ENCODE measurements at places on chromosomes 1 and 21.

- DNase-seq, result peak; percentile 13
These were observed 55.3 kb downstream of the NDUFS5 start for GRCh38 chr1:39081271-39082009.

- no peak for DNase-seq
These were observed 10.8 kb downstream of the NTMT2 start for GRCh38 chr1:170156594-170156993.

- DNase-seq, result no peak
These were observed 20.9 kb downstream of the TMEM53 start for GRCh38 chr1:44653107-44653964.

DNA sequence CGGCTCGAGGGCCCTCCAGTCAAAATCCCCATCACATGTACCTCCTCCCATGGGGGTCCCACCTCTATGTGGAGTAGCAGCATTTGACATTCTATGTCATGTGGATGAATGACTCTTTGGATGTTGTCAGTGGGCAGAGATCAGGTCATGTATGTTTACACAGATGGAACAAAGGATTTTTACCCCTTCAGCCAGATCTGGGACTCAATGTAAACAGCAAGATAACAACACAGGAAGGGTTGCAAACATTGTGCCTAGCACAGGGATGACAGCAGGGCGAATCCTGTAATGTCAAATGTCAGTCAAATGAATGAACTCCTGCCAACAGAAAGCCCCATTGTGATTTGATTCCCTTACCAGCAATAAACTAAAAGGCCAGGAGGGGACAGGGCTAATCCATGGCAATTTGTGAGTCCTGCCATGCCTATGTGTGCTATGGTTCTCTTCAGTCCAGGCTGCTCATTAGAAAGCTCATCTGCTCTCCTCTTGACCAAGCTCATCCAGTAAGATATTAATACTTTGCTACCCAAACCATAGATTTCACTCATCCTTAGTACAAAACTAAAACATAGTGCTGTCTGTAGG, 60.3 kb downstream of the PGBD5 start:
- DNase-seq, result no peak

DNA sequence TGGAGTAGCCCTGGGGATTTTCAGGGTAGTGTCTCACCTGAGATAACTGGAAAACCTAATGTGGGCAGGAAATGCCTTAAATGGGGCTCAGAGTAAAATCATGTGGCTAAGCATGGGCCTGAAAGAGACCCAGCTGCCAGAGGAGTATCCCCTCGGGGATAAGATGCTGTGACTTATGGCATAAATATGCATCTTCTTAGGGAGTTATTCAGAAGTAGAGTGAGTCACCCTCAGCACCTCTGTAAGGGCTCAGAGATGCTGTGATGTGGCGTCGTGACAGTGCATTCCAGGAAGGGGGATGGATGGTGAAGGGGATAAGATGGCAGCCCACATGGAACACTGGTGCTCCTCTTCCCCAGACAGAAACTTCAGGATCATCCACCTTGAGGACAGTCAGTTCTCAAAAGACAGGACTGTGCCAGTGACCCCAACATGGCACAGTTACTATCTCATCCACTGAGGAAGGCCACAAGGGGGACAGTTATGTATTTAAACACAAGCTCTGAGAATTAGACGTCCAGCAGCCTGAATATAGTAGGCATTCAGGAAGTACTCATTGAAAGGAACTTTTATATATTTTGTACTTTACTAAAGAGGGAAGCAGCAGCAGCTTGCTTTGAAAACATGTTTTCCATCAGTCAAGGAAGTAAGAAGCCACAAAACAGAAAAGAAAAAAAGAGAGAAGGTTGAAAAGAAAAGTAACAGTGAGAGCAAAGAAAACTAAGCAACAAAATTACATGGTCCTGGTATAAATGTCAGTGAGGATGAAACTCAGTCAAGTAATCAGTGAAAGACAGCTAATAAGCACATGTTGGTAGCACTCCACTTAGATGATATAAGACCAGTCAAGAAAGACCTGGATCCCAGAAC, 8.3 kb downstream of the IL24 start:
- DNase-seq, result peak; percentile 81

DNA sequence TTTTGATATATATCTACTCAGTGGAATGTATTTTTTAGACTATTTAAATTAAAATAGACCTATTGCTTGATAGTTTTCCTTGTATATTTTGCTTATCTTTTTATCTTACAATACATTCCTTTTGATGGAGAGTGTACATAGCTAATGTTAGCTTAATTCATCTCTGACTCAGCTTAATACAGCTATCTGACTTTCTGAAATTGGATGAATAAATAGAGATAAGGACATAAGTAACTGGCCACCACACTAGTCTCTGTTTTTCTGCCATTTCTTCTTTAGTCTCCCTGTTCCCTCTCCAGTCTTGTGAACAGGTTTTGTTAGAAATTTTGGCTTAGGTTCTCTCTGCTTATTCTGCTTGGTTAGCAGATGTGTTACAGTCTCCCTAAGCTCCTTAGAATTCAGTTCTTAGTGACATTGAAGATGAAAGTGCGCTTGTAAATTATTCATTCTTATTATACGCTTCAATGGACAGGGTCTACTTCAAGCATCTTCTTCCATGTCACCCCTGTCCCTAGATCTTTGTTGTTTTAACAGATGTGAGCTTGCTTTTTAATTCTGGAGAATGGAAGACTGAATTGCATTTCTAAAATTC, 59.6 kb downstream of the XPR1 start:
- no peak for DNase-seq

GRCh38 chr1:200073286-200073637, 45.8 kb downstream of the NR5A2 start:
- no peak for DNase-seq

- DNase-seq, result no peak
These were observed 288.2 kb downstream of the PTPRU start for GRCh38 chr1:29524285-29525065.

DNA sequence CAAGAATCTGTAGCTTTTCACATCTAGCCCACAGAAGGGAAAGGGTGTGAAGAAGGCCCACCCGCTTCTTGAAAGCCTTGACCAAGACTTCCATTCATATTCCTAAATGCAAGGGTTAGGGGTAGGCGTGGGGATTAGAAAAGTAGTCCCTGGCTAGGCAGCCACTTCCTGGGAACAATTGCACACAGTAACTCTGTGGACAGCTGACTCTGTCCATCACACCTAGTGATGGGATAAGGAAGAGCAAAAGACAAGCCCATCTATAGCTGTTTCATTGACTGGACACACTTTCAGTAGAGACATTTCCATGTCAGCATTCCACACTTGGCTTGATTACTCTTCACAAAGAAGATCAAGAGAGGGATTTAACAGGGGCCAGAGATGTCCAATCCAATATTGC, 294.2 kb downstream of the PBX1 start:
- no peak for DNase-seq

- peak; percentile 5 for DNase-seq
These were observed 5.0 kb upstream of the PMVK start for GRCh38 chr1:154941333-154942013.

DNA sequence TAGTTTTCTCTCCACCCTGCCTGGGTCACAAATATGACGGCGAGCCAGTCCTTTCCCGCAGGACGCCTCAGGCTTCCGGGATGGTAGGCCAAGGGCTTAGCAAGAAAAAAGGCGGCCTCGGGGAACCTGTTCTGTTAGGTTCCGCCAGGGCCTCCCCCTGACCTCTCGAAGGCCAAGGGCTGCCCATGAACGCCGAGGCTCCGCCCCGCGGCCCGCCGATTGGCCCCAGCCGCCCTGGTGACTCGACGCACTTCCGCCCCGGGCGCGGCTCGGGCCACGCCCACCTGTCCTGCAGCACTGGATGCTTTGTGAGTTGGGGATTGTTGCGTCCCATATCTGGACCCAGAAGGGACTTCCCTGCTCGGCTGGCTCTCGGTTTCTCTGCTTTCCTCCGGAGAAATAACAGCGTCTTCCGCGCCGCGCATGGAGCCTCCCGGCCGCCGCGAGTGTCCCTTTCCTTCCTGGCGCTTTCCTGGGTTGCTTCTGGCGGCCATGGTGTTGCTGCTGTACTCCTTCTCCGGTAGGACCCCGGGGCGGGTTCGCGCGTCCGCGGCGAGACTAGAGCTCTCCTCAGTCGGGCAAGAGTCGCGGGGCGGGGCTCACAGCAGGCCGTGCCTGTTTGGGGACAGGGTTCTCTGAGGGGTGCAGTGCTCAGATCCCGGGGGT, at the start of gene CD46:
Gene CD46 (plus strand): TSS at position 265 of the 666 bp plus-strand sequence. CDS start 159 bp downstream, at position 424.
- peak; percentile 91 for DNase-seq

GRCh38 chr1:118334506-118334905, 149.5 kb upstream of the SPAG17 start:
- DNase-seq, result no peak

GRCh38 chr1:206903687-206904086, 6.4 kb downstream of the IL24 start:
- DNase-seq, result peak; percentile 20

GRCh38 chr1:182781841-182782586, 7.6 kb upstream of the NPL start:
- peak; percentile 55 for DNase-seq

GRCh38 chr1:110876748-110877341, 3.9 kb downstream of the CD53 start:
- DNase-seq, result no peak

- peak; percentile 77 for DNase-seq
These were observed 382.9 kb upstream of the B3GALT2 start for GRCh38 chr1:193569096-193569982.

- no peak for DNase-seq
These were observed 49.3 kb downstream of the SMYD2 start for GRCh38 chr1:214330222-214330621.

GRCh38 chr1:183812686-183813569, 8.0 kb downstream of the RGL1 start:
- peak; percentile 47 for DNase-seq

GRCh38 chr21:15370462-15370975, 305.7 kb upstream of the NRIP1 start:
- no peak for DNase-seq

GRCh38 chr1:163427279-163427678, 105.5 kb downstream of the NUF2 start:
- no peak for DNase-seq

DNA sequence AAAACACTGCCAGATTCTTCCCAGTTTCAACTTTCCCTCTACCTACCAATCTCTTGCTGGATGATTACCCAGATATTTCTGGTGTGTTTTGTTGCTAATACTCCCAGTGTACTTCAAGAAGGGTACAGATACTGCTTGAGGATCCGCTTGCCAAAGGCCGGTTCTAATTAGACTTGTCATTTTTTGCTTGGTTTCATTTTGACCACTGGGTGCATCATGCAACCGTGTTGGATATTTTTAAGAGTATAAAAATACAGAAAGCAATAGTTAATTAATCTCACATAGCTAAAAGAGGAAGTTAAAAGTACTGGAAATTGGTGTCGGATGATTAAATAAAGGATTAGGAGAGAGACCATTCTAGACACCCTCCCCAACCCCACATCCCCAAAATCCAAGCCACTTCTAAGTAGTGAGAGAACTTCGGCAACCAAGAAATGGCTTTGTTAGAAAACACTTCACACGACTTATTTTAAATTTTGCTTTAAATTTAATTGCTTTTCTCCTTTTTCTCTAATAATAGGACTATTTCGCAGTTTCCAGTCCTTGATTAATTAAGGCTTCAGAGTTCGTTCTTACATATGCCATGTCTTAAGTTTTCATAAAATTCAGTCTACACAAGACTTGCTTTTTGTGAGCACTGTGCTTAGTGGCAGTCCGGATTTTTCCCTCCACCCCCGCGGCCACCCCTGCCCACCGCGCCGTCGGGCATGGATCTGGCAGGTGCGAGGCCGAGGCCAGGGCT, 2.5 kb upstream of the CDKN2C start:
- DNase-seq, result peak; percentile 45

DNA sequence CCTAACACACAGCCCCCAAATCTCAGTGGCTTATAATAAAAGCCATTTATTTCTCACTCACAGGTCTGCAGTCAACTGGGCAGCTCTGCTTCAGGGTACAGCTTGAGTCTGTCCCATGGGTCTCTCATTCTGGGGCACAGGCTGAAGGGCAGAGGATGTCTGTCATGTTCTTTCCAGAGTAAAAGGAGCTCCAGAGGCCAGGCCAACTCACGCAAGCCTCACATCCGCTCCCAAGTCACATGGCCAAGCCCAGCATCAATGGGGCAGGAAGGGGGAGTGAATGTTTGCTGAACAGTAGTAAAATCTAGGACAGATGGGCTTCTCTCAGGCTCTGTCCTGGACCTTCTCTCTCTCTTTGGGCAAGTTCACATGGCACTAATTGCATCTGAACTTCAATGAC, 7.1 kb upstream of the SSBP3 start:
- peak; percentile 66 for DNase-seq

DNA sequence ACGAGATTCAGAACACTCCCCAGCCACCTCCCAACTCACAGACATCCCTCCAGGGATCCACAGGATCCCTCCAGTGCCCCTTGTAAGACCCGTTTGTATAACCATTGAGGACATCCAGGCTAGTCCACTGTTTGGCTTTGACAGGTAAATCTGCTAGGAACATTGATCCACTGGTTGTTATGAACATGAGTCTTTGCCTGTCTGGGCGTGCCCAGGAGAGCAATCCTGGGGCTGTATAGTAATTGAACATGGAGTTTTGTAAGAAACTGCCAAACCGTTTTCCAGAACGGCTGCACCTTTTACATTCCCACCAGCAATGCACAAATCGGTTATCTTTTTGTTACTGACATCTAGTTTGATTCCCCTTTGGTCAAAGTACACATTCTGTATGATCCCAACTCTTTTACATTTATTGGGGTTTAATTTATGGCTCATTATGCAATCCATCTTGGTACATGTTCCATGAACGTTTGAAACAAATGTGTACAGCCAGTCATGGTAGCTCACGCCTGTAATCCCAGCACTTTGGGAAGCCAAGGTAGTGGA, 88.7 kb downstream of the WDR4 start:
- no peak for DNase-seq

GRCh38 chr1:235854347-235854746, 12.4 kb downstream of the LYST start:
- DNase-seq, result no peak

DNA sequence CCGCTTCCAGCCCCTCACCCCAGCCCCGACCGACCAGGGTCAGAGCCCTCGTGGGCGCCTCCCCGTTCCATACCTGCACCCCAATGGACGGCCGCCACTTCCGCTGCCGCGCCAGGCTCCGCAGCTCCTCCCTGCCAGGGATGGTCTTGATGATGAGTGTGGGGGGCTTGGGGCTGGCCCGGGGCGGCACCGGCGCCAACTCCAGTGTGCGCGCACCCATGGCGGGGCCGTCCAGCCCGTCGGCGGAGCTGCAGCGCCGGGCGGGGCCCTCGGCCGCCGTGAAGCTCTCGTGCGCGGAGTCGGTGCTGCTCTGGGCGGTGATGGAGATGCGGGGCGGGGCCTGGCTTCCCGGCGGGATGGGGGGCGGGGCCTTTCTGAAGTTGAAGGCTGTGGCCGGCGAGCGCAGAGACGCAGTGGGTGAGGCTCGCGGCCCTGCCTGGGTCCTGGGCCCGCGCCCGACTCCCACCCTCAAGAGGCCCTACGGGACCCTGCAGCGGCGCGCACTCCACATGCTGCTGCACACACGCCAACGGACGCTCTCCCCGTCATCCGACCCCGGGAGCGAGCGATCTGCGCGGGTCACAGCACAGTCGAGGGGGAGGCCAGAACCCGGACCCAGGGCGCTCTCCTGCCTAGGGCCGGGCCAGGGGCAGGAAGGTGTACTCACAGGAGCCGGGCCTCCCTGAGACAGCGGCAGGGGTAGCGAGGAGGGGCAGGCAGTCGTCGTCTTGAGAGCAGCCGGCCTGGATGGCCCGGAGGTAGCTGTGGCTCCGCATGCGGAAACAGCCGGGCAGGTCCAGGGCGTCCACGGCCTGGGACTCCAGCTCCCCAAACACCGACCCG, 26.1 kb upstream of the SMIM12 start:
- DNase-seq, result peak; percentile 28
